Lower lobe of right lung (tissue), 2 donors: ENCODE measurements at places on chromosomes 2 and 18. TPM values are rescaled to one million over a fixed set of nuclear protein-coding genes. Genes with fewer than 3 reads are reported as not detected.

DNA sequence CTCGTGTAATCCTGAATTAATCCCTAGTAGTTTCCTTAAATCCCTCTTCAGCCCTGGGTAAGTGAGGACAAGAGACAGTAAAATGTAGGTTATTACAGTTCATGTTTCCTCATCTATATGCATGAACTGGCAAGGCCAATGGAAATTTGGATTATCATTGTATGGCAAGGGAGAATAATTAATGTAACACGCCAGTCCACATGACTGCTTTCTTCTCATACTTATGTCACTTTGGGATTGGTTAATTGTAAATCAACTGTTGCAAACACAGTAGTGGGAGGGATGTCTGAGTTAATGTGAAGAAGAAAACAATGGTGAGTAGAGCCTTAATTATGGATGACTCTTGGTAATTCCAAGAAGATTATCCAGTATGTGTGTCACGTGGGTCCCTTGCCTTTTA is 1.7 kb upstream of the SERPINB7 start:
- no peaks in the 10 kb centered on the region for H3K27me3 ChIP-seq
- no peak for DNase-seq
- H3K36me3 ChIP-seq, result no peaks in the 10 kb centered on the region
- no peaks in the 10 kb centered on the region for H3K4me1 ChIP-seq

DNA sequence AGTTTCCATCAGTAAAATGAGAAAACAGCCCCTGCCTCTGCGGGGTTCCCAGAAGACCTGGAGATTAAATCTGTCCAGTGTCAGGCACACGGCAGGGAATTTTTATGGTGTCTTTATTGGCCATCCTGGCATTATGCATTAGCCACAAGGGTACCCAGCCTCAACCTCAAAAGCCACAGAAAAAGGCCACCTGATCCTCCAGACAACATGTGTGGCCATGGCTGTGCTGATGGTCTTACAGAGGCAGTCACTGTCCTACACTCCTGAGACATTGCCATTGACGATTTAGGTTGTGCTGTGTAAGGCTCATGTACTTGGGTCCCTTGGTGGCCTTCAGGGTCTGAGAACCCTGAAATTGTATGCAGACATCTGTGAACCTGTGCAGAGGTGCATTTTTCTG is 115.6 kb downstream of the SMAD7 start:
- peak overlapping the region; percentile 42 for H3K4me3 ChIP-seq
- H3K4me1 ChIP-seq, result peaks cover 71% of the 10 kb centered on the region
- no peaks in the 10 kb centered on the region for H3K36me3 ChIP-seq
- peak overlapping the region; percentile 73 for H3K27ac ChIP-seq
- no peaks in the 10 kb centered on the region for H3K27me3 ChIP-seq

DNA sequence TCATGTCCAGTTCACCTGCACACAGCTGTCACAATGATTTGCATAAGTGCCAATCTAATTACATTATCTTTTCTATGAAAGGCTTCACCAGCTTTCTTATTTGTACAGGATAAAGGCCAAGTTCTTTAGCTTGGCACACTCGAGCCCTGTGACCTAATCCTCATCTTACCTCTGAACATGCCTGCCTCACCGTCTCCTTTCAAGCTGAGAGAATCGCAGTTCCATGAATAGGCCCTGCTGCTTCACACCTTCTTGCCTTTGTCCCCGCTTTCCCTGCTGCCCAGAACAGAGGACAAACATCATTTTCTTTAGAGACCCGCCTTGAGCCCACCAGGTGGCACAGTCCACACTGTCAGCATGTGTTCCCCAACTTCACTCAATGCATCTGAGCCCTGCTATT is 1094.7 kb downstream of the BCL11A start:
- H3K4me3 ChIP-seq, result no peak overlapping the region
- no peaks in the 10 kb centered on the region for H3K36me3 ChIP-seq
- DNase-seq, result no peak
- H3K27me3 ChIP-seq, result no peaks in the 10 kb centered on the region
- H3K4me1 ChIP-seq, result no peaks in the 10 kb centered on the region

GRCh38 chr2:128753800-128754199 is 435.1 kb upstream of the HS6ST1 start:
- DNase-seq, result no peak
- H3K4me1 ChIP-seq, result peaks cover 15% of the 10 kb centered on the region
- no peaks in the 10 kb centered on the region for H3K36me3 ChIP-seq
- no peak overlapping the region for H3K27ac ChIP-seq
- no peak overlapping the region for H3K4me3 ChIP-seq

GRCh38 chr2:238703053-238703415 is 144.9 kb upstream of the TWIST2 start:
- no peak overlapping the region for H3K4me3 ChIP-seq
- DNase-seq, result no peak
- H3K27me3 ChIP-seq, result no peaks in the 10 kb centered on the region
- no peaks in the 10 kb centered on the region for H3K36me3 ChIP-seq
- H3K27ac ChIP-seq, result no peak overlapping the region

Gene APLF
- 5.8 TPM for total RNA-seq

Gene ZSCAN30
- 18.8 TPM for total RNA-seq

Gene PKDCC
- 65.8 TPM for total RNA-seq

Gene IHH
- total RNA-seq, result 0.71 TPM

Gene GAL3ST2
- total RNA-seq, result not detected
